Naive thymus-derived CD4-positive, alpha-beta T cell (primary cell): ENCODE measurements at places on chromosomes 11 and 22.

- DNase-seq = no peak
Observed at GRCh38 chr11:65210361-65210731, 28.6 kb downstream of the CAPN1 start.

GRCh38 chr22:37462983-37463382, 23.2 kb downstream of the MFNG start:
- DNase-seq = no peak

DNA sequence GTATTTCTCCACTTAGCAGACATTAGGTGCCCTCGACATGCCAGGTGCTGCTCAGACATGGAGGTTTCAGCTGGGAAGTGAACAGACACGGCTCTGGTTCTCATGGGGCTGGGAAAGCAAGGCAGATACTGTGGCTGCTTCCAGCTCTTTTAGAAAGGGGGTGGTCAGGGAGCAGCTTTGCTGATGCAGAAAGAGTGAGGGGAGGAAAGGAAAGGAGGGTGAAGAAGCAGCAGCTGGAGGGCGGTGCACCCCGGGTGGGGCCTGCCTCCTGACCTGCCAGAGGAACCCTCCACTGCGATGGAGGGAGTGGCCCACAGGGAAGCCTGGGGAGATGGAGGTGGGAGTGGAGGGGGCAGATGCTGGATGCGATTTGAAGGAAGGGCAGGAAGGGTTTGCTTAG, 76.8 kb downstream of the MORC2 start:
- no peak for DNase-seq

- no peak for DNase-seq
Observed at GRCh38 chr11:129391821-129392220, 16.2 kb downstream of the BARX2 start.

DNA sequence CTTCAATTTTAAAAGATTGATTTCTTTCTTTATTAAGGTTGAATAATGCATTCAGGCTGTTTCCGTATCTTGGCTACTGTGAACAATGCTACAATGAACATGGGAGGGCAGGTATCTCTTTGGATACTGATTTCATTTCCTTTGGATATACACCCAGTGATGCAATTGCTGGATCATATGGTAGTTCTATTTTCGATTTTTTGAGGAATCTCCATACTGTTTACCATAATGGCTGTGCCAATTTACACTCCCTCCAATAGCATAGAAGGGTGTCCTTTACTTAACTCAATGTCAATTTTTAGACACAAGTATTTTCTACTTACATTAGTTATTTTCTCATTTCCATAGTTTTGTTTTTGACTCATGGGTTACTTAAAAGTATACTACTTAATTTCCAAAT, 8.0 kb downstream of the RTCB start:
- no peak for DNase-seq

- DNase-seq = no peak
Observed at GRCh38 chr11:44623731-44624491, 58.4 kb downstream of the CD82 start.

DNA sequence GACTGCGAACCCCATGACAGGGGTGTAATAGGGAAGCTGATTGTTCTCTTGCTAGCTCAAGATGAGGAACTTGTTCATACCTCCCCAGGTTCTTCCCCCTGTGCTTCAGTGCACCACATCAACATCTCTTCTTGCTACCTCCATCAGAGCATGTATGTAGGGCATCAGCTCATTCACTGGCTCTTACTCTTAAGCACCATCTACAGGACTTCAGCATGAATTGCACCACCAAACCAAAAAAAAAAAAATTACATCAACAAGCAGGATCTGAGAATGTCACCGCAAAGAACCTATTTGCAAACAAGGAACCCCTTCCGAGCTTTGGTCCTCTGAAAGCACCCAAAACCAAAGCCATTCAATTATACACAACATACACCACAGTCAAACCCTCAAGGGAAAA, 2226.5 kb upstream of the RAG2 start:
- DNase-seq = no peak
